ENCODE measurements at places on chromosomes 6 and 20.

DNA sequence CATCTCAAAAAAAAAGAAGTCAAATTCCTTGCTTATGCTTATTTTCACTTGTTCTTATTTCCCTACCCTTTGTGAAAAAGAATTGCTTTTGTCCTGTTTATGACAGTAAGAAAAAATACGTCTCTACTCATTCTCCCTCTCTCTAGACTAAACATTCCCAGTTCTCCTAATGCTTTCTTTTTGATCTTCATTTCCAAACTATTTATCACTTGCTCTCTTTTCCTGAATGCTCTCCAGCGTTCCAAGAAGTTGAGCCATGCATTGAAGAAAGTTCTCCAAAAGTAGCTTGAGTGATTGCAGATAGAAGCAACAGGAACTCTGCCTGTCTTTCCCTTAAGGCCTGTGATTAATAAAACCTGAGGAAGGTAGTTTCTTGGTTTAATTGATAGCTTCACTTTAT, 53.1 kb upstream of the TMEM170B start:
- DNase-seq, result no peak

- no peak for DNase-seq
Measured at GRCh38 chr6:53300656-53301551, 47.8 kb downstream of the ELOVL5 start.

GRCh38 chr6:132592855-132593254, 3.3 kb upstream of the TAAR5 start:
- DNase-seq, result no peak

DNA sequence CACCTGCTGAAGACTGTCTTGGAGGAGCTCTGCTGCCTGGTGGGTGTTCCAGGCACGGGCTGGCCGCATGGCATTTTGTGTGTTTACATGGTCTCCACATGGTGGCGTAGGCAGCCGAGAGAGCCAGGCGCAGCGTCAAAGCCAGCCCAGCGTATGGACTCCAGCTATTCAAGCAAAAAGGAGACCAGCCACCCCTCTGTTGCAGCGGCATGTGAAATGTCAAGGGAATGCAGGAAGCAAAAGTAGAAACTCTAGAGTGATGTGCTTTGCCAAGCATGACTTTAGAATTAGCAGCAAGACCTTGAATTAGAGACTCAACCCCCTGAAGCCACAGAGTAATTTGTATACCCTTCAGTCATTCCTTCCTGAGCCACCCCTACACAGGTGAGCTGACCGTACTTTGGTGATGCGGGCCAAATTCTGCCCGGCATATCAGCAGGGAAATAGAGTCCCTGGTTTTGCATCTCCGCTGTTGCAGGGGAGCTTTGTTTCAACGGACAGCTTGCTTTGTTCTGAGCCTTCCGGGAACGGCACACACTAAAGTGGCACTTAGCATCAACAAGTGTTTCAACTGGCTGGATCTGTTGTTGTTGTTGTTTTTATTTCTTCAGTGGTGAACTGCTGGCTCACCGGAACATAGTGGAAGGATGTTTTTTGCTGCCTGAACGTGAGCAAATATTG, 48.5 kb downstream of the FNDC1 start:
- DNase-seq, result no peak

DNA sequence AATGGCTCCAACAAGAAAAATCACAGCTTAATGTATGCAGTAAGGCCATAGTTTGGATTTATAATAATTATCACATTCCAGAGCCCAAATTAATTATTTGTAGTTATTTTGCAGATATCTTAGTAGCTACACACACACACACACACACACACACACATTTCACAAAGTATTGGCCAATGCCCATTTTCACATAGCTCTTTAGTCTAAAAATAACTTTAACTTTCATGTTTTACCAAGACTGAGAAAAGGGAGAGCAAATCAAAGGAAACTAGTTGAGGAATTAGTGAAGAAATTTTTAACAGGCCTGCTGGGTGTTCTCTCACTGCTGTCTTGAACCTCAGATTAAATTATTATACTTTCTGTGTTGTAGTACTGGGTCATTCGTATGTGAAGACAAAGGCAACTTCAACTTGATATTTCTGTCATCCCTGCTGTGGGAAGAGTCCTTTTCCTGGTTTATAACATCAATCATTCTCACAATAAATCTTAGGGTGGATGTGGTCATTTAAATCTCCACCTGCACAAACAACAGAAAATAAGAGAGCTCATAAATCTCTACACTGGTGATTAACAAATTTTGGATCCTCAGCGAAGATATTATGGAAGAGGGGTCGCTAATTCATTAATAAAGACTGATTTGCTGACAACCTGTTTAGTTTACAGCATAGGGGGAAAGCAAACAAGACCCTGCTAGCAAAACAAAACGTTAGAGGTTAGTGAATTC, 1.6 kb upstream of the TCF21 start:
- no peak for DNase-seq

- DNase-seq, result no peak
Measured at GRCh38 chr6:63803371-63803770, 167.8 kb downstream of the PHF3 start.

- DNase-seq, result no peak
Measured at GRCh38 chr6:127859956-127860355, 40.9 kb downstream of the THEMIS start.

DNA sequence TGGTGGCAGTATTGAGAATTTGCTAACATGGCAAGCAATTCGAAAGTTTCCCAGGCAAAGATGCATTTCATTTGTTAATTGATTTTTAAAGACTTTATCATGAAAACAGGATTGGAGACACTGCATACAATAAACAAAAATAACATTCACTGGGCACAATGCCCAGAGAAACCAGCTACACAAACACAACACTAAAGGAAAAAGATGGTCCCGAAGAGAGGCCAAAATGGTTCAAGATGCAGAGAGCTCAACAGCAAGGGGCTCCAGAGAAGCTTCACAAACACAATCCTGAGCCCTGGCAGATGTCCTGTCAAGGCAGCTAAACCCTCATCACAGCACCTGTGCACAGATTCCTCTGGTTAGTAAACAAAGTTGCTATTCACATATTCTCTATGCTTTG, 79.3 kb downstream of the INSM1 start:
- DNase-seq, result no peak

DNA sequence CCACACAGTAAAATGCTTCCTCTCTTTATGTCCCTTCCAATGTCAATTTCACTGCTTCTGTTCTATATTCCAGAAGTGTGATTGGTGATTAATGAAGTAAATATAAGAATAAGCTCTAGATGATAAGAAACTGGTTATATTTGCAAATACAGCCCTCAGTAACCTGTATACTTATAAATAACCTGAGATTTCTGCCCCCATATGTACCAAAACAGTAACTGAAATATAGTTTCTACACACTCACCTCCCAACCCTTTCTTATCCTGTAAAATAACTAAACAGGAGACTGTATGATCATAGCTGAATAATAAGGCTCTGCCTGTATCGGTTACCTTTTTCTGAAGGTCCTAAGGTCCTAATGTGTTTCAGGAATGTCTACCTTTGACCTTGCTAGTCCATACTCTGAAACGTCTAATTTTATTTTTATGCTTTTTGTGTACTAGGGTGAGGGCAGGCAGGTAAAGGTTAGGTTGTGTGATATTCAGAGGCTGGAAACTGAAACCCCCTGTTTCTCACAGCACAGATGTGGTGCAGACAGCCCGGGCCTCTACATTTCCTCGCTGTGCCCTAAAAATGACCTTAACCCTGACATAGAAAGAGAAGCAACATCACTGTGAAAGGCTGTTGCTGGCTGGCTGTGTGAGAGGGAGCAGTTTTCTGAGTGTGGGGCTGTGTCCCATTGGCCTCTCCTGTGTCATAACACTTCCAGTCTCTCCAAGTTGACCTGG, 378.8 kb downstream of the CENPW start:
- DNase-seq, result no peak

GRCh38 chr20:35284992-35285805, 627 bp upstream of the EIF6 start:
- DNase-seq, result no peak

GRCh38 chr6:20279608-20280287, 67.5 kb upstream of the MBOAT1 start:
- DNase-seq, result no peak

- no peak for DNase-seq
Measured at GRCh38 chr6:131013495-131013894, 49.5 kb downstream of the EPB41L2 start.

- no peak for DNase-seq
Measured at GRCh38 chr6:159759645-159760044, 2.2 kb upstream of the ACAT2 start.

DNA sequence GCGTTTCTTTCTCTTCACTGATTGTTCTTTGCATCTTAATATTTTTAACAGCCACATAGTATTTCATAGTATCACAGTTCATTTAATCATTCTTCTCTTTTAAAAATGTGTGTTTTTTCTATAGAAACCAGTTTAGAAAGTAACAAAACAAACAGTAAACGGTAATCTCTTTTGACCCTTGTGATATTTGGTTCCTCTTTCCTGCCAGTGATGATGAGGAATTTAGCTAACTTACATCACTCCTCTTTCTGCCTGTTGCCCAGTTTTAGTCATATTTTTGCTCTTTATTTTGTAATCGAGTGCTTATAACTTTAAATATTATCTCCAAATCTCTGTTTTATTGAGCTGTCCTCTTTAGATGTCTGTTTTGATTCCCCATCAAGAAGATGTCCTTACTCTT, 38.1 kb upstream of the ZBTB24 start:
- DNase-seq, result no peak

DNA sequence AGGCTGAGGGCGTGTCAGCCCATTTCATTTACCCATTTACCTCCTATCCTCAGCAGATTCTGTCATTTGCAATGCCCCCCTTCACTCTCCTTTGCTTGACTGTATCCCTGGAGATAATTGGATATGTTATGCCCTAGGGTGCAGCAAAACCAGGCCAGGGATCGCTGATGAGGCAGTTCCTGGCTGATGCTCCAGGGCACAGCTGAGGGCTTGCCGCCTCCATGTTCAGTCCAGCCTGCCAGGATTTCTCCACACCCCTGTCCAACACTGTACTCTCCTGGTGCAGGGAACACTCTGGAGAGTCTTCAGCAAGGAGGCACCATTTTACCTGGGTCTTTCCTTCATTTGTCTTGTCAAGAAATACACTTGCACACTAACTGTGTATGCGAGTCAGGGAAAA, 532.1 kb upstream of the CHD6 start:
- DNase-seq, result no peak

DNA sequence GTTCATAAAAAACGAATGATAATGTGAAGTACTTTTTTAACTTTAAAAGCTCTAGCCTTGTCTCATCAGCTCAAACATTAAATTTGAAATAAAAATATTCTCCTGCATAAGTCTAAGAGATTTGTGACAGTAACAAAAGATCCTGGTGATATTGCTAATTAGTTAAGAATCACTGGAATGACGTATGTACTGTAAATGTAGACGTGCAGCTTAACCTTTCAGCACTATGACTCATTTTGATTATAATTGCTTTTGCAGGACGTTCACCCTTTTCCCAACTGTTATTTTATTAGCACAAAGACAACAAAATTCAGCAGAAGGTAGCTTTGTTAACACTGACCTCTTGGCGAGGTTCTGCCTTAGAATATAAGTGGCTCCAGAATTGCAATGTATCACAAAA, 68.6 kb downstream of the TENT5A start:
- no peak for DNase-seq

GRCh38 chr6:14734416-14735340, 511.2 kb upstream of the JARID2 start:
- no peak for DNase-seq

- no peak for DNase-seq
Measured at GRCh38 chr6:146103416-146104072, 74.7 kb downstream of the GRM1 start.

GRCh38 chr20:61753316-61753942, 312.3 kb downstream of the TAF4 start:
- no peak for DNase-seq

GRCh38 chr6:89597372-89597771, 41.2 kb downstream of the LYRM2 start:
- no peak for DNase-seq

DNA sequence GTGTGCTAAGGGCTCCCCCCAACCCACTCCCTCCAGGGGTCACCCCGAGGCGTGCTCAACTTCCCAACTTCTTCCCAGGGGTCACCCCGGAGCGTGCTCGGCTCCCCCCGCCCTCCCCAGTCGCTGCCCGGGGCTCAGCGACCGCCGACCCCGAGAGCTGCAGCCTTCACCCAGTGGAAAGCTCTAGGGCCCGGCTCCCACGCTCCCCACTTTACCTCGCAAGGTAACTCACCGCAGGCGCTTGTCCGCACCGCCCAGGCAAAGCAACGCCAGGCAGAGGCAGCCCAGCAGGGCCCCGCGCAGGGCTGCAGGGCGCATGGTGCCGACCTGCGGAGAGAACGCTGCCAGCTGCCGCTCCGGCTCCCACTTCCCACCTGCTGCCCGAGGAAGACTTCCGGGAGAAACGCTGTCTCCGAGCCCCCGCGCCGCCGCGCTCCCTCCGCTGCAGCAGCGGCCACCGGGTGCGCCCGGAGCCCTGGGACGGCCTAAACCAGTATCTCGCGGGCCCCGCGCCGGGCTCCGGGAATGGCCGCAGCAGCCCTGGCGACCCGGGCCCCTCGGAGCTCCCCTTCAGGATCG, 396 bp downstream of the RNASET2 start:
- no peak for DNase-seq

DNA sequence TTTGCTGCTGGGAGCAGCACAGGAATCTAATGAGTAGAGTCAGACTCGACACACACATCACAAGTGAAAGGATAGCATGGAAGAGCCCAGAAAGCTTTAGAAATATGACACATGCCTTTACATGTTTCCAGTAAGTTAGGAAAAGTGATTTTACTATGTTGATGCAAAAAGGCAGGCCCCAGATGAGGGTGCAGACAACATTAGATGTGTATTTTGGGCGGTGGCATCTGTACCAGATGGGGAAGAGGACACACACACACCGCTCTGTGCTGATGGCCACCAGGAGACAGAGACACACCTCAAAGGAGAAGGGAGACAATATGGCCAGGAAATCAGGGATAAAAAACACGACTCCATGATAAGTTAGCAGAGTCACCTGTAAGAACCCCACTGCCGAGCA, 625 bp downstream of the MAS1L start:
- no peak for DNase-seq

DNA sequence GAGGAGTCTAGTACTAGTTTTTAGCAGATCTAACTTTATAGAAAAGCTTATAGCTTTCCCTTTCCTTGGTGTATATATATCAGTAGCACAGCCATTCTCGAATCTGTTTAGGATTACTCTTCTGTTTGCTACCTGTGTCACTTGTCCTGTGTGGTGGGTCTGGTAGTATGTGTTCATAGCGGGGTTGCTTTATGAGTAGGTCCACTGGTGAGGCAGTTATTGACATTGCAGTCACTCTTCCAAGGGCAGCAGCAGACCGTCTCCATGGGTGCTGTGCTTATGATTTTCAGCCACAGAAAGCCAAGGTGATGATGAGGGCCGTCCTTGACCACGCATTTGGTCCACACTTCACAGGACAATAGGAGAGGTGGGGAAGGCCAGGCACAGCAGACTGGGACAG, 171.5 kb downstream of the CDKAL1 start:
- no peak for DNase-seq

- DNase-seq, result no peak
Measured at GRCh38 chr20:4876731-4877130, 124.6 kb downstream of the SLC23A2 start.

- no peak for DNase-seq
Measured at GRCh38 chr20:14902432-14903089, 565.1 kb upstream of the FLRT3 start.

GRCh38 chr6:39808346-39808745, 16.2 kb downstream of the DAAM2 start:
- DNase-seq, result no peak

Measured in activated naive CD4-positive, alpha-beta T cell (primary cell).